ENCODE measurements at places on chromosomes 6 and 20.

GRCh38 chr6:137970368-137970767 lies 103.3 kb downstream of the TNFAIP3 start:
- no peak for DNase-seq

DNA sequence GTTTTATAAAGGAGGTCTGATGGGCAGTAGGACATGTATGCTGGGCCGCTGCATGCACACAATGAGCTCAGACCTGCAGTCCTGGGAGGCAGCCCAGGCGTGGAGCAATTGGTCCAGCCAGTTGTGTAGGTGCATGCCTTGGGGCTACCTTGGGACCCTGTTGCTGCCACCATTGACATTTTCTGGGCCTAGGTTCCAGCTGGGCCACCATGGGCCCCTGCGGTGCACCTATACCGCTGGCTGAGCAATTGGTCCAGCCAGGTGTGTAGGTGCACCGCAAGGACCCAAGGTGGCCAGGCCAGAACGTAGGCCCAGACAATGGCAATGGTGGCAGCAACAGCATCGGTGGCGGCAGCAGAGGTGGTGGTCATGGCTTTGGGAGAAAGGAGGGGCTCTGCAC lies 143.9 kb downstream of the PXDC1 start:
- DNase-seq, result no peak

- DNase-seq, result no peak
Observed at GRCh38 chr20:2834401-2835110, 5.9 kb downstream of the PCED1A start.

DNA sequence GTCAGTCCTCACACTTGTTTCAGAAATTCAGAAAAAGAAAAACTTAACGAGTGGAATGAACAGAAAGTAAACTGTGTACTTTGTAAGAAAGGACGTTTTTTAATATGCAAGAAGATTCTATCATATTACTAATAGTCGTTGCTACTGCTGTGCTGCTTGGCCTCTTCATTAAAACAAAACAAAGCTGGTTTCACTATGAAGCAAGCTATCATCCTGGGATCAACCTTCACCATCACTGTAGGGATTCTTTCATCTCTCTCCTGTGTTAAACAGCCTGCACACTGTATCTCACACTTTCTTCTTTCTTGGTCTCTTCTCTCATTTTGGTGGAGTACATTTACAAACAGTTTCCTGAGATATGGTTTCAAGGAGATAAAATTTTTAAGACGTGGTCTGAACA lies 284.2 kb downstream of the BTBD9 start:
- DNase-seq, result no peak

DNA sequence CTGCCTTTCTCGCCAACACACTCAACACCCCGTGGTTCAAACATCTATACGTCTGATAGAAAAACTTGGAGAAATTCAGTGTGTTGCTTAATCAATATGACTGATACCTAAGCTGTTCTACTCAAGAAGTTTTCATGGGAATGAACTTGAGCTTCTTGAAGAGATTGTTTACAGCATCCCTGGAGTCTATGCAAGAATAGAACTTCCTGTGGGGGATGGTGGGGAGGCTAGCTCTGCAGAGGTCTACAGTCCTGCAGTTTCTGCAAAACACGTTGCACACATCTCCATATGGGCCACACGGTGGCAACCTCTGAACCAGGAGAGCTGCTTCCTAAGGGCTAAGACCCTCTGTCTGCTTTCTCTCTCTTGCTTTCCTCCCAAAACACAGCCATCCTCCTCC lies 32.7 kb upstream of the FANCE start:
- no peak for DNase-seq

DNA sequence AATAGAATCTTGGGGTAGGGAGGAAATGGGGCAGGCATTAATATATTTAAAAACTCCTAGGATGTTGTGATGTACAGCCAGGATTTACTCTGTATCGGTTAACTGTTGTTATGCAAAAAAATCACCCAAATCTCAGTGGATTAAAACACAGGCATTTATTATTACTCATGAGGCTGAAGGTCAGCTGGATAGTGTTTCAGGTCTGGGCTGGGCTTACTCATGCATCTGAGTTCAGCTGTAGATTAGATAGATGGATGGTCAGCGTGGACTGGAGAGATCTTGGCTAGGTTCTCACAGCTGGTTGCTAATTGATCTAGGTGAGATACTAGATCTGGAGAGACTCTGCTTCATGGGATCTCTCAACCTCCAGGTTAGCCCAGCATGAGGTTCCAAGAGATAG lies 131.4 kb downstream of the BTBD3 start:
- no peak for DNase-seq

- DNase-seq, result peak; percentile 18
Observed at GRCh38 chr20:36303020-36303595, 3.0 kb upstream of the DLGAP4 start.

GRCh38 chr6:44837741-44838140 lies 450.2 kb downstream of the CDC5L start:
- no peak for DNase-seq

- DNase-seq, result peak; percentile 22
Observed at GRCh38 chr20:53706466-53707370, 113.1 kb upstream of the ZNF217 start.

GRCh38 chr6:2780102-2780737 lies 15.0 kb downstream of the WRNIP1 start:
- no peak for DNase-seq

GRCh38 chr6:54874349-54875048 lies 27.9 kb downstream of the FAM83B start:
- no peak for DNase-seq

- no peak for DNase-seq
Observed at GRCh38 chr6:160418370-160418769, 70.2 kb downstream of the SLC22A3 start.

DNA sequence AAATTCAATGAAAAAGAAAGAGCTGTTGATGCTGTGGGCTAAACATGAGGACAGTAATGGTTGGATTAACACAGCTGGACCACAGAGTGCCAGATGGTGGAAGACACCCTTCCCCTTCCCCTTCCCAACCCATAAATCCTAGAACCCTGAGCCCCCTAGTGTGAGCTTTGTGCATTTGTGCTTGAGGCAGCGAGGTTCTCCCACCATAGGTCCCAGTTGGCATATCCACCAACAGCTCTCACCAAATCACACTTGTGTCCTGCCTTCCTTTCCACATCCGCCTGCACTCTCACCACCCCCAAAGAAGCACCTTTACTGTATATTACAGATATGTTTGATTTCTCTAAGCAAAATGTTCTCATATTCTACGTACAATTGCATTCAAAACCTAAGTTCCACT lies 32.8 kb upstream of the HBS1L start:
- no peak for DNase-seq

DNA sequence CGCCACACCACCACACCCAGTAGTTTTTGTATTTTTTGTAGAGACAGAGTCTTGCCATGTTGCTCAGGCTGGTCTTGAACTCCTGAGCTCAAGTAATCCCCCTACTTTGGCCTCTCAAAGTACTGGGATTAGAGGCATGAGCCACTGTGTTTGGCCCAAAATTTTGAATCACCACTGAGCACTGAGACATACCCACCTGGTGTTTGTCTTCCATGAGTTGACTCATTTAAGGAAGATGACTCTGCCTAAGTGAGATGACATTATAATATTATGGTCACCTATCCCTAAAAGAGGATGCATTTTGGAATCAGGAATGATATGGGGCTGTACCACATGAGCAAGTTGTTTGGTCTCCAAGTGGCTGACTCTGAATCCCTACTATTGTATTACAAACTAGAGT lies 54.6 kb upstream of the RNF217 start:
- no peak for DNase-seq

GRCh38 chr20:21074605-21075336 lies 31.4 kb downstream of the LINC00237 start:
- DNase-seq, result no peak

DNA sequence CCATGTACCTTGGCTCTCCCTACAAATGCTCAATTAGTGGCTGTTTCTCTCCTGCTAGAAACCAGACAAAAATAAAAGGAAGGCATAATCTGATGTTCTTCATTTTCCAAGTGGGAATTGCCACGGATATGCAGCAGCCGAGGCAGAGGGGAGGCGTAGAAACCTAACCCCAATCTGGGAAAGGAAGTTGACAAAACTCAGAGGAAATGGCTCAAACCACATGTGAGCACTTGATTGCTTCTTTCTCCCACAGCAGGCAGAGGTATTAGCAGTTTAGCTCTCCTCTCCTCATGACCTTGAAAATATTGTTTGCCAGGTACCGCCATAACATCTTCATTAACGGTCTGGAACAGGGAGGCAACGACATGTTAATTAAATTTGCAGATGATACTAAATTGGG lies 3.8 kb upstream of the MLN start:
- no peak for DNase-seq

GRCh38 chr20:37781626-37782025 lies 87.8 kb downstream of the CTNNBL1 start:
- DNase-seq, result no peak

GRCh38 chr6:24927985-24928745 lies 7.6 kb downstream of the RIPOR2 start:
- no peak for DNase-seq

DNA sequence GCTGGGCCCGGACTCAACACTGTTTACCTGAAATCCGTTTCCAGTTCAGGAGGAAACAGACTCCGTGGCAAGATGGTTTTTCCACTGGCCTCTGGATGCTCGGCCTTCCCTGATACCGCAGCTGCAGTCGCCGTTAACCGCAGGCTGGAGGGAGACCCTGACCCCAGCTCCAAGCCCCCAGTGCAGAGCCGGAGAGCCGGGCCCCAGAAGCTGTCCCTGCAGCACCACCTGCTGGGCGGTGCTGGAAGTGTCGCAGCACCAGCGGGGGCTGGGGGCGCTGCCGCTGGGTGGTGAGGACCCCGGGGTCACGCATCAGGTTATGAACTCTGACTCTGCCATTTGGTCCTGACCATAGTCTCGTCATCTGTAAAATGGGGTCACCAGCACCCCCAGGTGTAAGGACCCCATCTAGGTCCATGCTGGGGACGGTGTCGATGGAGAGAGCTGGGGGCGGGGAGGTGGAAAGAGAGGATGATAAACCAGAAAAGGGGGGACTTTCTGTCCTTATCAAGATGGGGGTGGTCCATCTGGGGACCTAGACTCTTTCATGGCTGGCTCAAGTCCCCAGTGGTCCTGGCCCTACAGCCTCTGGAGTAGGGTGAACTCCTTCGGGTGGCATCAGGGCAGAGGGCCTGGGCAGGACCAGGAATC lies 20.8 kb upstream of the CHRNA4 start:
- DNase-seq, result no peak

DNA sequence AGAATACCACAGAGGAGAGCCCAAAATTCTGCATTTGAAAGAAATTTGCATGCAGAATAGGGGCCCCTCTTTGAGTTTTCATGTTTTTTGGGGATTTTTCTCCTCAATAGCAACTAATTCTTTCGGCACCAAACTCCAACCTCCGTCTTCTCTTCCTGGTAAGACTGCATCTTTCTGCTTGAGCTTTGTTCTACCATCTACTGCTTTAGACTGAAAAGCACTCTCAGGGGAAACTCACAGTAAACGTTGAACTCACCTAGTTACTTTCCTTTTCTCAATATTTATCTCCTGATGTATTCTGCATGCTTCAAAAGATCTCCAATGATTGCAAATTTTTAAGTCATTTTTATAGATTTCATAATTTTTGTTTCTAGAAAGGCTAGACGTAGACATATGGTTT lies 36.9 kb upstream of the HLA-DQB1 start:
- no peak for DNase-seq

- DNase-seq, result no peak
Observed at GRCh38 chr6:34047913-34048867, 97.7 kb downstream of the GRM4 start.

DNA sequence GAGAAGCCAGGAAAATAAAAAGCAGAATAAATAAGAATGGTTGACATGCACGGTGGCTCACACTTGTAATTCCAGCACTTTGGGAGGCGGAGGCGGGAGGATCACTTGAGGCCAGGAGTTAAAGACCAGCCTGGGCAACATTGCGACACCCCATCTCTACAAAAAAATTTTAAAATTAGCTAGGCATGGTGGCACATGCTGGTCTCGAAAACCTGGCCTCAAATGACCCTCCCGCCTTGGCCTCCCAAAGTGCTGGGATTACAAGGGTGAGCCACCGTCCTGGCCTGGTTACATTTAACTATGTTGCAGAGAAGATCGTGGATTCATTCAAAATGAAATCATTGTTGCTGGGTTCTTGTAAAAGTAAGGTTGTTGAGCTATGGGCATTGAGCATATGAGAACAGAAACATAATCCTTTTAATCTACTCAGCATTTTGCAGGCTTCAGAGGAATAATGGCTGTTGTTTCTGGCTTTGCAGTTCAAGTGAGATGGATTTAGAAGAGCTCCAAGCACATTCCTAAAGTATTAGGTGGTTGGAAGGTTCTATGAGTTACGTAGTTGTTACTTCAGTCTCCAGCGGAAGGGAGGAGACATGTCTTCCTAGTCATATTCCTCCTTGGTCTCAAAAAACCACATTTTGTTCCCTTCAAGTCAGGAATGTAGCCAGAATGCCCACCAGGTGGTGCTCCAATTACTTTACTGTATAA lies 45.6 kb upstream of the RAB23 start:
- peak; percentile 31 for DNase-seq

DNA sequence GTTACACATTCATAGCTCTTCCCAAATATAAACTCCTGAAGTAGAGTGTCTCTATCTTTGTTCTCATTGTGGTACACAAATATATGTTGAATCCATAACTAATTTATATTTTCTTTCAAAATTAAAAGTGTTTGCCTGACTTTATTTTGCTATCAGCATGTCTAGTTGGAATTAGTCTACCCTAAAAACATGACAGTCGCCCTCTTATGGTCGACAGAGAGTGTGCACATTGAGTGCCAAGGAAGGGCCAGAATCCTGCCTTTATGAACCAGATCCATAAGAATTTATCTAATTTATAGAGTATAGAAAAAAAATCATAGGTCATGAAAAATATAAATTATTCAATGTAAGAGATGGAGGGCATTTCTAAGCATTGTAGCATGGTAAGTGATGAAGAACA lies 12.3 kb upstream of the DEFB112 start:
- DNase-seq, result no peak

DNA sequence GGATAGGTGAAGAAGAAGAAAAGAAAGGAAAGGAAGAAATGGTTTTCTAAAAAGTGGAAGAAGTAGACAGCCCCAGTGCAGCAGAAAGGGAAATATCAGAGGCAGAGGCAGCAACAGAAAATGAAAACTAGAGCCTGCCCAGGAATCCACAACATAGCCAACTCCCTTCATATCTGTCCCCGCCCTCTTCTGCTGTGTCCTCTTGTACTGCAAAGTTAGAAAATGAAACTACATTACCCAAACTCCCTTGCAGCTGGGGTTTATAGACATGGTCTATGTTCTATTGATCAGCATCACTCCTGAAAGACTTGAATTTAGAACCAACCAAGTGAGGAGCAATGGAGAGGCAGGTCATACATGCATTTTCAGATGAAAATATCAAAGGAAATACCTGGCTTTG lies 200.5 kb upstream of the PHACTR1 start:
- no peak for DNase-seq

GRCh38 chr6:142474531-142475289 lies 172.9 kb downstream of the ADGRG6 start:
- no peak for DNase-seq

DNA sequence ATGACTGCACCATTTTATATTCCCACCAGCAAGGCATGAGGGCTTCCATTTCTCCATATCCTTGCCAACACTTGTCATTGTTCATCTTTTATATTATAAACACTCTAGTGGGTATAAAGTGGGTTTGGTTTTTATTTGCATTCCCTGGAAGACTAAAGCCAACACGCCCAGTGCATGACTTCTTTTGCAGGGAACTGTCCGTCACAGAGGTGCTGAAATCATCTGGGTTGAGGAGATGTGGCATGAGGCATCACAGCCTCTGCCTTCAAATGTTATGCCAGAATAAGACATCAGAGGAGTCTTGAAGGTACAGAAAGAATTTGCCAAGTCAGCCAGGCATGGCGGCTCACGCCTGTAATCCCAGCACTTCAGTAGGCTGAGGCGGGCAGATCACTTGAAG lies 29.9 kb upstream of the FAM210B start:
- no peak for DNase-seq

Measured in GDM1 (cell line).